ENCODE measurements at places on chromosomes 13 and 19.

GRCh38 chr19:7098096-7098495 is 28.6 kb downstream of the ZNF557 start:
- no peak for DNase-seq

DNA sequence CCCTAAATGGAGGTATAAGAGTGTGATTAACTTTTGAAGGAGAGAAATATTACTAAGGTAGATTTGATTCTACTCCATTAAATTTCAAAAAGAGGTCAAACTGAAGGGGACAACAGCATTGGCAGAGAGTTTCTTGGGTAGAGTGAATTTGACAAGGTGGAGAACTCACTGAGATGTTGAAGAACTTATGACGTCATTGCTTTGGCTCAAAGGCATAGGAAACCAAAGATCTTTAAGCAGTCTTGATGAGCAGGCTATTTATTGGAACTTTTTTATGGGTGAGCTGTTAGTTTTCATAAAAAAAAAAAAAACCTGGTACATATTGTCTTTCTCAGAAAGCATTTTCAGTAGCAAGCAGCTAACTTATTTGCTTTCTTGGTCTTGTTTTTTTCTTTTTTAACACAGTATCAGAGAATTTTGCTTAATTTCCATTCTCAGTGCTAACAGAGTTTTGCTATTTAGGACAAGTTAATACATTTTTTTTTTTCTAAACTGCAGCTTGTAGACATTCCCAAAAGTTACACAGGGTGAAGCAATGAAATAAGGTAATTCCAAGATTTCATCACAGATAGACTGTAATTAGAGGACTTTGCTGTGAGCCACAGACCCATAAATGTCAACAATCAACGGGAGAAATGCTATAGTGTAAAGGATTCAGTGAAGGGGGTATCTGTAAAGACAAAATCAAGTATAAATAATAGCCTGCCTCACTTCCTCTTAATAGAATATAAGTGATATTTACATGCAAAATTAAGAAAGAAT is 412.2 kb upstream of the KLHL1 start:
- DNase-seq: no peak

DNA sequence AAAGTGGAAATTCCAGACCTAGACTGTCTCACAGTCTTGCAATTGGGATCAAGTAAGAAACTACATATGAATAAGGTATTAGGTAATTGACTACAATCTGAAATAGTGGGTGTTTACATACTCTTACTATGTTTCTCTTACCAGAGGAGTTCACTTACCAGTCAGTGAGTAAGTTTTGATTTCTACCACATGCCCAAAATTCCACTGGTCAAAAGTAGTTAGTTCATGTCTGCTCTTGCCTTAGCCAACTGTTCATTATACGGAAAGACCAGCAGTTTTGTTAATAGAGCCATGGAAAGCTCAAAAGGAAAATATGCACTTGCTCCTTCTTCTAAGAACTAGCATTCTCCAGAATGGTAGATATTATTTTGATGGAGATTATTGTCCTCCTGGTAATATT is 490.8 kb downstream of the RFC3 start:
- DNase-seq: peak; percentile 92

DNA sequence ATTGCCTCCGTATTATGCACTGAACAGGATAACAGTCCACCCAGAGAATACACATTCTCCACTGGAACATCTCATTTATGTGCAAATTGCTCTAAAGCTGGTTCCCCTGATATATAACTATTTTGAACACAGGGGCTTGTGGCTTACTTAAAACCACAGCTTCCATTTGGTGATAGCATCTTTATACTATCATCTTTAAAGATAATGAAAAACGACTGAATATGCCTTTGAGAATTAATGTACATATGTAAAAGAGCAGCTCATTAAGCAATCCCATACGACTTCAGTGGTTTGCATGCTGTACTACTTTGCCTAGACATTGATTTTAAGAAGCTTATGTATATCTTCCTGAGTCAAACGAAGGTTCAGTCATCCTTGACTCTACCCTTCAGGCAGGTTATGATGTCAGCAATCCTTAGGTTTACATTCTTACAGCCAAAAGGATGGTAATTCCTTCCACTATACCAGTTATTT is 40.8 kb downstream of the BRD4 start:
- DNase-seq: no peak

- no peak for DNase-seq
Measured at GRCh38 chr19:741506-742131, 9.3 kb upstream of the MISP start.

DNA sequence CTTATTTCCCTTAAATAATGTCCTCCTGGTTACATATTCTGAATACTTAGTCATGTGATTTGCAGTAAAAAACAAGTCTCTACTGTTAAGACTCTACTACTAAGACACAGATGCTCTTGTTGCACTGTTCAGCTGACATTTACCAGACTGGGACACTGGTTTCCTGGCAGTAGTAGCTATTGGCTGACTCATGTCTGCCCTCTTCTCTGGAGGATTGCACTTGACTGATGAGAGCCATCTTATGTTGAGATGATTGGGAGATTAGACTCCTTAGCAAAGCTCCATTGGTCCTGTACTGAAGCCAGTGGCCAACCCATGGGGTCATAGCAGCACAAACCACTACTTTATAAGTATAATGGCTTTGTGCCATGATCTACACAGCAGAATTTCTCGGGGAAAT is 1672.6 kb upstream of the PCDH20 start:
- no peak for DNase-seq

DNA sequence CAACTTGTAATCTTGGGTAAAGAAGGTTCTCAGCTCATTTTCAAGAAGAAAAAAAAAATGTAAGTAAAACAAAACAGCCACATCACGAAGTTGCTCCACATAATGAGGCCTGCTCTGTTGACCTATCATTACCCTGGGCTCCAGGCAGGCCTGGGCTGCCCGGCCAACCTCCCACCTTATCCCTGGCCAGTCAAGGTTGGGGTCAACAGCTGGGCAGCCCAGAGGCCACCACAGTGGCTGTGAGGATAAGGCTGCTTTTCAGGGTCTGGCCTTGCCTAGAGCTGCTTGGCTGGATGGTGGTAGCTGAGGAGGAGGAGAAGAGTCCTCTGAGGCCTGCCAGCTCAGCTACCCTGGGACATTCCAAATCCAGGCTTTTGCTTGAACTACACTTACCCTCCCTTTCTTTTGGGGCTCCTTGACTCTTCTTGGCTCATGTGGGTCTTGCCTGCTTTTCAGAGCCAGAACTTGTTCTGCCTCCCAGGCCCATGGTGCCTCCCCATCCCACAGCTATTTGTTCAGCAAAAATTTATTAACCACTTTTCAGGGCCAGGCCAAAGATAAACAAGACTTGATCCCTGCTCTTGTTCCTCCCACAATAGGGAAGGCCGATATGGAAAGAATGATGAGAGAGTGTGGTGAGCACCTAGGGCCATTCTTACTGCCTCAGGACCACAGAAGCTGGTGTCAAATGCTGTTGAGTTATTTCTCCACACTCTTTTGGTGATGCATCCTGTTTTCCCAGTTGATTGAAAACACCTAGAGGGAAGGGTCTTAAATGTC is 101.6 kb downstream of the RGCC start:
- no peak for DNase-seq

DNA sequence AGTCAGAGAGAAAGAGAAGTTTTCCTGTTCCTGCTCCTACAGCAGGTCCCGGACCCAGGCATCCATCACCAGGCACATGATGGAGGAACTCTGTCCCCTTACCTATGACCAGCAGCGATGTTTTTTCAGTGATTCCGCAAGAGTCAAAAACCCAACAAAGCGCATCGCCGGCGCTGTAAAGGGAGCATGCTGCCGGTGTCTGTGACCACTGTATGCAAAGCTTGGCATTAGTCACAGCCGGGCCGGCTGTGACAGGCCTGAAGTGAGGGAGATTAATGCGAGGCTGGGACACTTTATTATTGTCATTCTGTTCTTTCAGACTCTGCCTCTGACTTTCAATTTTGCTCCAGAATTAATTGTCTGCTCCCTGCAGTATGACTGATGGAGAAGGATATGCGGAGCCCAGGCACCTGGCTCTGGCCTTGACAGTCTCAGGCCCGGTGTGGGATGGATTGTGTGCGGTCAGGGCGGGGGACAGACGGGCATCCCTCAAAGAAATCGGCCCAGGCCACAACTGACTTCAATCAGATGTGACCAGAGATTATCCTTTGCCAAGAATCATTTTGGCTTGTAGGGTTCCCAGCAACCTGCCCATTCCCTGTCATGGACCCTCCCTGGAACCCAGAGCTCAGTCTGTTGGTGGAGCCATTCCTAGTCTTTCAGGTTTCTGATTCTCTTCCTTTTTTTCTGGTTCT is 462.0 kb upstream of the ZNF507 start:
- no peak for DNase-seq

DNA sequence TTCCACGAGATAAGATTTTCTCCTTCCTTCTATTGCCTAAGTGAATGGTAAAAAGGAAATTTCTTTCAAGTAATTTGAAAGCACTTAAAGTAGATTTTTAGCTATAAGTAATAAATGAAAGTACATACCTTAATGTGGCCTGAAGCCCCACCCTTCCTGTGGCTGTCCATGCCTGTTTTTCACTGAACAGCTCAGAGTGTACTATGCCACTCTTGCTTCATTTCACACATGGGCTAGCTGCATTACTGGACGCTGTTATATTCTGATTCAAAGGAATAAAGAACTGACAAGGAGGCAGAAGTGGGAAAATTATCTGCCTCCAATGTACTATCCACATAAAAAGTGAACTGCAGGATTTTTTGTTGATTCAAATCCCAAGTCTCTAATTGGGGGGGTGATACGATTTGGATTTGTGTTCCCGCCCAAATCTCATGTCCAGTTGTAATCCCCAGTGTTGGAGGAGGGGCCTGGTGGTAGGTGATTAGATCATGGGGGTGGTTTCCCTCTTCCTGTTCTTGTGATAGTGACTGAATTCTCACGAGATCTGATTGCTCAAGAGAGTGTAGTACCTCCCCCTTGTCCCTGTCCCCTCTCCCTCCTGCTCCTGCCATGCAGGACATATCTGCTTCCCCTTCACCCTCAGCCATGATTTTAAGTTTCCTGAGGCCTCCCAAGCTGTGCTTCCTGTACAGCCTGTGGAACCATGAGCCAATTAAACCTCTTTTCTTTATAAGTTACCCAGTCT is 154.7 kb upstream of the SGCG start:
- DNase-seq: no peak

DNA sequence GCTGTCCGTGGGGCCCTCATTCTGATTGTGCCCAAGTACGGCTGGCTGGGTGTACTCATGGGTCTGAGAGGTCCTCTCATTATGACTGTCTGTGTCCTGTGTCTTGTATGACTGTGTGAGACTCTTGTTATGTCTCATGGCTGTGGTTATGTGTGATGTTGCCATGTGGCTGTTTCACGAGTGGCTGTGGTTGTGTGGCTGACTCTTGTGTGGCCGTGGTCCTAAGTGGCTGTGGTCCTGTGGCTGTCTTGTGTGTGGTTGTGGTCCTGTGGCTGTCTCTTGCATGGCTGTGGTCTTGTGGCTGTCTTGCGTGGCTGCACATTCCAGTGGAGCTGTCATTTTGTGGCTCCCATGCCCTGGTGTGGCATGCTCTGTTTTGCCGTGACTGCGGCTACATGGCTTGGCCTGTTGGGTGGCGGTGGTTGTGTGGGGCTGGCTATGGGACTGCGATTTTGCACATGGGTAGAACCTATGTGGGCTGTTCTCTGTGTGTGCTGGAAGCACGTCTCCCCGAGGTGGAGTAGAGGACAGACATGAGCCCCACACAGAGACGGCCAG is 2.5 kb downstream of the LYL1 start:
- no peak for DNase-seq

GRCh38 chr13:24264976-24265375 is 44.4 kb upstream of the C1QTNF9 start:
- DNase-seq: peak; percentile 17

DNA sequence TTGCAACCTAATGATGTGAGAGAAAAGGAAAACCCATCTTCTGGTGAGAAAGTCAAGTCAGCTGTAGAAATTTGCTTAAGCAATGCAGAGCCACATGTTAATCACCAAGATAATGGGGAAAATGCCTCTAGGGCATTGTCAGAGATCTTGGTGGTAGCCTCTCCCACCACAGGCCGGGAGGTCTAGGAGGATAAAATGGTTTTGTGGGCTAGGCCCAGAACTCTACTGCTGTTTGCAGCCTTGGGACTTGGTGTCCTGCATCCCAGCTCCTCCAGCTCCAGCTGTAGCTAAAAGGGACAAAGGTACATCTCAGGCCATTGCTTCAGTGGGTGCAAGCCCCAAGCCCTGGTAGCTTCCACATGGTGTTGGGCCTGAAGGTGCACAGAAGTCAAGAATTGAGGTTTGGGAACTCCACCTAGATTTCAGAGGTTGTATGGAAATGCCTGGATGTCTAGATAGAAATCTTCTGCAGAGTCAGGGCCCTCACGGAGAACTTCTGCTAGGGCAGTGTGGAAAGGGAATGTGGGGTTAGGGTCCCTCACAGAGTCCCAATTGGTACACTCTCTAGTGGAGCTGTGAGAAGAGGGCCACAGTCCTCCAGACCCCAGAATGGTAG is 382.2 kb upstream of the KLHL1 start:
- DNase-seq: no peak

DNA sequence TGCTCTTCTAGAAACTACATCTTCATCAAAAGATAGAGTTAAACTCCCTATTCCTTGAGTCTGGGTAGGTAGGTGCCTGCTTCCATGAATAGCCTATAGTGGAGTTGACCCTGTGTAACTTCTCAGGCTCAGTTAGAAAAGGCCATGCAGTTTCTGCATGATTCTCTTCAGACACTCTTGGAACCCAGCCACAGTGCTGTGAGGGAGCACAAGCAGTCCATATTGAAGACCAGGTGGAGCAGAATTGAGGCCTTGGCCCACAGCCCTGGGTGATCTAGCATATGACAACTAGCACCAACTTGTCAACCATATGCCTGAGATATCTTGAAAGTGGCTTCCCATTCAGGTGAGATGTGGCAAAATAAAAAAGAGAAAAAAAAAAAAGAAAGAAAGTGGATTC is 10.3 kb upstream of the PAN3 start:
- no peak for DNase-seq

- no peak for DNase-seq
Measured at GRCh38 chr19:33040994-33041827, 23.5 kb downstream of the RHPN2 start.

DNA sequence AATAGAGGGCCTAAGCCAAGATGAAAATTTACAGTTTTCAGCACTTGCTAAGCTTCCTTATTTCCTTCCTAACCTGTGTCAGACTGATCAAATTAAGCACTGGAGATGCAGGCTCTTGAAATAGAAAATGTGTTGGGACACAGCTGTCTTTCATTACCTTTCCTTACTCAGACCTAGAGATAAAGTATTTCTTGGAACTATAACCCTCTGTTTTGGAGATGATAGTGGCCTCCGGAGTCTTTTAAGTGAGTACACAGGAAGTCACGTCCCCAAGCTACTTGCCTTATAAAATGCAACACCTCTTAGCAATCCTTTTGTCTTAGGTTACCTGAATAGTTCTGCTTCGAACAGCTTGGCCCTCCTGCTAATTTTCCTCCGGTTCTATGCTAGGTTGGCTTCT is 12.4 kb upstream of the AKAP11 start:
- DNase-seq: no peak

DNA sequence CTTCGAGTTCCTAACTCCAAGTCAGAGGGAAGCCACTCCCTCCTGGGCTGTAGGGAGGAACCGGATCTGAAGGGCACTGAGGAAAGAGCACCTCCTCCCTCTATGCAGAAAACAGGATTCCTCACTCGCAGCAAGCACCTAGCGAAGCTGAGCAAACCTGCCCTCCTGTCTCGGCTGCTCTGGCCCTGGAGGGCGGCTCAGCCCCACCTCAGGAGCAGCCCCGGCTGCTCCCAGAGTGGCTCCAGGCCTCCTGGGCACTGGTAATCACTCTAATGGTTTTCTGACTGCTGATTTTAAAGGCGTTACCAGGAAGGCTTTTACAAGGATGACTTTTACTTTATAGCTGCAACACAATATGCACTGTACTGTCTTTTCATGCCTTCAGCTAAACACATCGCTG is 312.5 kb downstream of the TEX29 start:
- no peak for DNase-seq

- peak; percentile 19 for DNase-seq
Measured at GRCh38 chr13:39036212-39036611, 1.7 kb downstream of the PROSER1 start.
